Fibroblast of villous mesenchyme (primary cell): ENCODE measurements at places on chromosomes 4 and X. TPM values are rescaled to one million over a fixed set of nuclear protein-coding genes. Genes with fewer than 3 reads are reported as not detected.

GRCh38 chr4:10605746-10606482 lies 78.7 kb downstream of the CLNK start:
- peak; percentile 30 for DNase-seq

- no peak for DNase-seq
These were observed 595.2 kb downstream of the MID1IP1 start for GRCh38 chrX:39396358-39396995.

DNA sequence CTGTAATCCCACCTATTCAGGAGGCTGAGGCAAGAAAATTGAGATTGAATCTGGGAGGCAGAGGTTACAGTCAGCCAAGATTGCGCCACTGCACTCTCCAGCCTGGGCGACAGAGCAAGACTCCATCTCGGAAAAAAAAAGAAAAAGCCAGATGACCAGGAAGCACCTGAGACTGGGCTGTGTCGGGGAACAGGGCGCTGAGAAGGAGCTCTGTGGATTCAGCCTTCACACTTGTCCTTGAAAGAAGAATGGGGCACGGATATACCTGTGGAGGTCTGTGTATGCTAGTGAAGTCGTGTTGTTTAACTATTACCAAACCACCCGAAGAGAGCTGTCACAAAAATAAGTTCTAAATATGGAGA lies 39.3 kb upstream of the TADA2B start:
- DNase-seq: no peak

ASB12 gene
- total RNA-seq: not detected in 2 replicates

GRCh38 chrX:24055043-24055356 lies 244 bp downstream of the EIF2S3 start:
- no peak for DNase-seq

DNA sequence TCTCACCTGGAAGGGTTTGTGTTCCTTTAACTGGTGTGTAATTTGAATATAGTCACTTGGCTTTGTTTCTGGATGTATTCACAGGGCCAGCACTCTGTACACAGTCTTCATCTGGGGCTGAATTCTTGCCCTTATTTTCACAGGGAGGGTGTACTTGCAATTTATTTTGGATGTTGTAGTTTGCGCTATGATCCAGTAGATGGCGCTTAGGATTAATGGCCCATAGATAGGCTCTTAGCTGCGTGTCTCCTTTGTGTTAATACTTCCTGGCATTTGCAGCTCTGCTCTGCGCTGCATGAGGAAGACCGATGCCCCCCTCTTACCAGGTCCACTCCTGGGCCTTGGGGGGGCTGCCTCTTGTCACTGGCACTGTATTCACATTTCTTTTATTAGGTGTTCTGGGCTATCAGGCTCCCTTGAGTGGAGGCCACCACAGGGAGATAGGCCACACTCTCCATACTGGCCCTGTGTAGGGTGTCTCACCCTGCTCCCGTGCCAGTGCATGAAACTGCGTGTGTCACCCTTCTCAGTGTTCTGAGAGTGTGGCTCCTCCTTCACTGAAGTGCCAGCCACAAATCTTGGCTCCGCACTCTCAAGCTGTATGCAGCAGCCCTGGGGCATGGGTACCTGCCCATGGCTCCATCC lies 562.2 kb downstream of the ZIC3 start:
- peak; percentile 11 for DNase-seq

- DNase-seq: no peak
These were observed 90.4 kb upstream of the CITED1 start for GRCh38 chrX:72396117-72396516.

- peak; percentile 41 for DNase-seq
These were observed 30.2 kb upstream of the CCNG2 start for GRCh38 chr4:77126809-77127208.

SCRG1 gene
- under 0.01 and 0.32 TPM in 2 replicates for total RNA-seq

IL15 gene
- 9.5 and 11.6 TPM in 2 replicates for total RNA-seq

DNA sequence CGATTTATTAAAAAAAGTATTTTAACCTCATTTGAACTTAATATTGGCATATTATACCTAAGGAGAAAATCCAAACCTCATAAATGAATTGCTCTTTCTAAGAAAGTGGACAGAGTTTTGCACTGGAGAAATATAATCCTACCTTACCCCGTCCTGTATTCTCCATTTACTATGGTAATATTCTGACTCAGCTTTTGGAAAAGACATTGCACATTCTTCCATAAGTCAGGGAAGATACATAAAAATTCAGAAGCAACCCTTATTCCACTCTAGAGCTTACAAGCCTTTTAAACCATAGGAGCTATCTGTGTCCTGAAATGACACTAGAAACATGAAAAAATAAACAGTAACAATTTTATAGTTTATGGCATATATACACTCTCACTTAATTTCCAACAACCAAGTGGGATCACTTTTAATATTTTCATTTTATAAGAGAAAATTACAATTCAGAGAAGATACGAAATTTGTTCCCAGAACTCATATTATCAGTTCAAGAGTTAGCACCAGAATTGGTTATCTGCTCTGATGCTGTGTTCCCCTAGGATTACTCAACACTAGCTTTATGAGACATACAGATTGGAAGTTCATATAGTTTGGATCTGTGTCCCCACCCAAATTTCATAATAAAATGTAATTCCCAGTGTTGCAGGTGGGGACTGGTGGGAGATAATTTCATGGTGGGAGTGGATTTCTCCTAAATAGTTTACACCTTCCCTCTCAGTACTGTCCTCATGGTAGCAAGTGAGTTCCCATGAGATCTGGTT lies 359.4 kb downstream of the ARAP2 start:
- DNase-seq: no peak

DNA sequence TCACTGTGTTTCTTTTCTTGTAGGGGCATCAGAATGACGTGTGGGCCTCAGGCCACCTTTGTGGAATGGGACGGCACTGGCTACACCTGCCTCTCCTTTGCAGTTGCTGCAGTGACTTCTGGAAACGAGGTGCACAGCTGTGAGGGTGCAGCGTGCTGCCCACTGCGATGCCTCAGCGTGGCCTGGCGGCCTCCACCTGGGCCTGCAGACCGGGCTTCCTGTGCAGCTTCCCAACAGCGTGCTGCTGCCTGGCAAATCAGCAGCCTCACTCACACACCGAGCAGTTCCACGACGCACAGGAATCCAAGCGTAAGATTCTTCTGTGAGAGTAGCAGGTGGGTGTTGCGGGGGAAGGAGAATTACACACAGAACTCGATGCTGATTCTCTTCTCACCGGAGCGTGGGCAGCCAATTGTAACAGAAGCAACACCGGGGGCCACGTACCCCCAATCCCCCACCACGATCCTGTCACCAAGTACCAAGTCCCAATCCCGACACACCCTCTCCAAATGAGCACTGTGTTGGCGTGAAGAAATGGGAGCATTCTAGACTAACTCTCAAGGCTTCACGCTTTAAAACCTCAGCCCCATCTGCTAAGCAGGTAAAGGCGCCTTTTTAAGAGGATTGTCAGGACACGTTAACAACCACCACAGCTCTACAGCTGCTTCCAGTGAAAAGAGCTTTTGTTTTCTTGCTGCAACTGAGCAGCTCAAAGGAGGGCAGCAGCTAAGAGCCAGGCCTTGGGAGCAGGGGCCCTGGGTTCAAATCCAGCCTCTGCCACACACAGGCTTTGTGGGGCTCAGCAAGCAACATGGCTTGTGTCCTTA lies 16.9 kb downstream of the WDR1 start:
- DNase-seq: no peak

- no peak for DNase-seq
These were observed 57.0 kb upstream of the SORCS2 start for GRCh38 chr4:7135389-7135746.

DNA sequence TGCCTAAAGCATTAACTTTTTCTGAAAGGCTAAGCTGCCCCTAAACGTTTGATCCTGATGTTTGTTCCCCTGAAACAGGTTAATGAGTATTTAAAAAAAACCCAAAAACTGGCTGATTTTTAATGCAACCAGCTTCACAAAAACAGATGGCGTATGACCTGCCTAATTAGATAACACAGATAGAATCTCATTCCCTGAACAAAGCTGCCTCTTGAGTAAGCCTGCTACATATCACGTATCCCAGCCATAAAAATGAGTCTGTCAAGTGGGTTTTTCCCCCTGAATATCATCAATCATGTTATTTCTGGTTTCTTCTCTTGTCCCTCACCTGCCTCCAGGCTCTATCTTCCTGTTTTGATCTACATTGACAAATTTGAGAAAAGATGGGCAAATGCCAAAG lies 154.2 kb upstream of the FAM9B start:
- no peak for DNase-seq

DNA sequence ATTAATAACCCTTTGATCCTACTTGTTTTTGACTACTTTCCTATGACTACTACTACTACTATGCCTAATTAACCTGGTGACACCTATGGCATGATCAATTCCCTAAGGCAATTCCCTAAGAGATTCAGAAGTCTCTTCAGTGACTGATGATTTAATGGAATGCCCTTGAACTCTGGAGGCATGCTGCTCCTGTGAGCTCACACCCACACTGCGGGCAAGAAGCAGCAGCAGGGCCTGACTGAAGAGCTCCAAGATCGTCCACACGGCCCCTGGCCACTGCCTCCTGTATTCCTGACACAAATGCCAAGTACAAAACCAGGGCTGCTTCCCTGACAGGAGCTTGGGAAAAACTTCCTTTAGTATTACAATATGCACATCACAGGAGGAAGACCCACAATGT lies 74.2 kb upstream of the STS start:
- no peak for DNase-seq

DNA sequence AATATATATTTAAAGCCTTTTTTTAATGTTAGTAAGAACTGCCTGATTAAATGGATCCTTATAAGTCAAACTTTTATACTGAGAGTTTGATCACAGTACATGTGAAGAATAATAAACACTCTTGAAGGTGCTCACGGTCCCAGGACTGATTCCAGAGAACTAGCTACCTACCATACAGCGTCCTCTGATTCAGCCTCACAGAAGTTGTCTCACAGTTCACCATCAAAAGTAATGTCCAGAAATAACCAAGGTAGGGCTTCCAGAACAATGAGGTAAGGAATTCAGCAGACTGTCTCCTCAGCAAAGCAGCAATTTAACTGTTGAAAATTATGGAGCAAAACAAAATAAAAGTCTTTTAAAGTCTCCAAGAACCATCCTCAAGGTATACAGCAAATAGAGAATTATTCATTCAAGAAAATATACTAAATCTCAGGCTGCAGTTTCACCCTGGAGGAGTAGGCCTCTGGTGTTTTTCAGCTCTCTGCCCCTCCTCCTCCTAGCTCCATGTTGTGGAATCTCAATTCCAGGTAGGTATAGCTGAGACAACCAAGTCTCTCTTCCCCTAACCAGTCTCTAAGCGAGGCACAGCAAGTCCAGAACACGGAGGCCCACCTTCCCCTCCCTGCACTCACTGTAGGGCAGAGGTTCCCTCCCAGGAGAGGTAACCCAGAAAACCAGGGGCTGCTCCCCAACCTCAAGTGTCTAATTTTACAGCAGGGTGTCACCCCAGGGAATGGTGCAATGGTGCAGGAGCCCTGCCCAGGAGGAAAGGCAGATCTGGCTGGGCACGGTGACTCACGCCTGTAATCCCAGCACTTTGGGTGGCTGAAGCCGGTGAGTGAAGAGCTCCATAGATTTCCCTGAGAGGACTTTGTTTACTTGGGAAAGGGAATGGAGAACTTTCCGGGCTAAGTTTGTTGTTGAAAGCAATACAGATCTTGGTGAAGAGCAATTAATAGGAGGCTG lies 28.6 kb downstream of the FAM241A start:
- peak; percentile 41 for DNase-seq

GRCh38 chr4:159360549-159360948 lies 257.7 kb downstream of the RAPGEF2 start:
- peak; percentile 90 for DNase-seq
